ENCODE measurements at places on chromosomes 1 and 21.

DNA sequence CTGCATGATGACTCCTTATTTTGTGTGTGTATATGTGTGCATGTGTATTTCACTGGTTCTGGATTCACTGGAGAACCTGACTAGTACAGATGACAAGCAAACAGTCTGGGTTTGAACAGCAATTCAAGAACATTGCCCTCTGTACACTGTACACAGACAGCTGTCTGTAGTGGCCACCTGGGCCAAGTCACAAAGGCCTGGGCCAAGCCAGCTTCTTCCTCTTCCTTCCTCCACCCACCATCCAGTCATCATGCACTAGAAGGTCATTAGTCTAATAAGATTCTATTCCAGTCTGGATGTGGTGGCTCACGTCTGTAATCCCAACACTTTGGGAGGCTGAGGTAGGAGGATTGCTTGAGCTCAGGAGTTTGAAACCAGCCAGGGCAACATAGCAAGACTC, 155.9 kb downstream of the ELAVL4 start:
- no peak for DNase-seq

DNA sequence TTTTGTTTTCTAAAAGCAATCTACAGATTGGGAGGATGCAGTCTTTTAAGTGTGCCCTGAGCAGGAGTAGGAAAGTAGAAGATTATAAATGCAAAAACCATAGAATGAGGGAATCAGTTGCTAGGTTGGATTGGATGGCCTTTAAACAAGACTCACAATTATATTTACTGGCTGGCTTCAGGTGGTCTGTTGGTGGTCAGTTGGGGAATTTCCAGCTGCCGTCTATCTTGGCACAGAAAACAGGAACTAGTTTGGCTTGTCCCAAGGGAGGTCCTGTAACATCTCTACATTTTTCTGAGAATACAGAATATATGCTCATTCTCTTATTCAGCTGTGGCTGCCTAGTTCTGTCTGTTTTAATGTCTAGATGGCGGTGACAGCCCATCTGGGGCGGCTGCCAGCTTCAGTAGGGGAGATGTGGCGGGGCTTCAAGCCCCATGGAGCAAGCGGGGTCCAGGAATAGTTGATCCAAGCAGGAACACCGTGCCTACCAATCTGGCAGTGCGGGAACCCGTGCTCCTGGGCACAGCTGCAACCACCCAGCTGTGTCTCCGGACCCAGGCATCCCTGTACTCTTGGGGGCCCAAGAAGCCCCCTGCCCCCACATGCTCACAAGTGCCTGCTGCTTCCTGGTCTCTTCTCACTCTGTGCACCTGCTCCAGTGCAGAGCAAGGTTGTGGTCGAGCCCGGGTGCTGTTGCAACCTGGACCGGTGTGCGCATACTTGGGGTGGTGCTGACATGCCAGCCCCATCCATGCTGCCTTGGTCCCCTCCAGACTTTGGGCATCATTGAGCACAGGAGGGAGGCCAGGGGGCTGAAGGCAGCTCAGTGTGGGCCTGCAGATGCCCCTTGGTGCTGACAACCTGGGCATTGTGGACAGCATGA, 1182.6 kb downstream of the AMY1C start:
- no peak for DNase-seq

DNA sequence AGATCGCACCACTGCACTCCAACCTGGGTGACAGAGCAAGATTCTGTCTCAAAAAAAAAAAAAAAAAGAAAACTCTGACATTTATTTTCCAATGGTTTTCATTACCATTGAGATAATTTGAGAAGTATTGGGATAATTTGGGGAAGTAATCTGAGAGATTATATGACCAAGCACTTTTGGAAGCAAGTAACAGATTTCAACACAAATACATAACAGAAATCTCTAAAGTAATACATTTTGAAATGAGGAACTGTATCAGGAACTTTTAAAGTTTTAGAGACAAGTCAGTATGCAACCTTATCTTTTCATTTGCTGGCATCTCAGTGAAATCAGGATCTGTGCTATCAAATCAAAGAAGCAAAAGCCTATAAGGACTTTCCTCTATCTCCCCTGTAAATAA, 25.4 kb upstream of the SLC16A1 start:
- DNase-seq = no peak

GRCh38 chr1:239457491-239458143, 71.2 kb downstream of the CHRM3 start:
- DNase-seq = no peak

DNA sequence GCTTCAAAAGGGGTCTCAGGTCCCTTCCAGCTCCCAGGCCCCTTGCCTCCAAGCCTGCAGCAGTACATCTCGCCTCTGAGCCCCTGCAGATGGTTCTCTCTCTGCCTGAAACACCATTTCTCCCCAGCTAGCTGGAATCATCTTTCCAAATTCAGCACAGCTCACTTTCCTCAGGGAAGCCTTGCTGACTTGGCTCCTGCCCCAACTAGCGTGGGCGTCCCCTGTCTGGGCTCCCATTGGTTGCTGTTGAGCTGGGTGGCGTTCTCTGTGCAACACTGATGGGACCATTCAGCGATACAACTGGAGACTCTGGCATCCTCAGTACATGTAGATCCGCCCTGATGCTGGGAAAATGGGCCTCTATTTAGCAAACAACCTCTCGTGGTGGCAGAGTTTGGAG, 141.3 kb upstream of the IGSF21 start:
- no peak for DNase-seq

- DNase-seq = no peak
These were observed 18.6 kb upstream of the GPR37L1 start for GRCh38 chr1:202104073-202104472.

DNA sequence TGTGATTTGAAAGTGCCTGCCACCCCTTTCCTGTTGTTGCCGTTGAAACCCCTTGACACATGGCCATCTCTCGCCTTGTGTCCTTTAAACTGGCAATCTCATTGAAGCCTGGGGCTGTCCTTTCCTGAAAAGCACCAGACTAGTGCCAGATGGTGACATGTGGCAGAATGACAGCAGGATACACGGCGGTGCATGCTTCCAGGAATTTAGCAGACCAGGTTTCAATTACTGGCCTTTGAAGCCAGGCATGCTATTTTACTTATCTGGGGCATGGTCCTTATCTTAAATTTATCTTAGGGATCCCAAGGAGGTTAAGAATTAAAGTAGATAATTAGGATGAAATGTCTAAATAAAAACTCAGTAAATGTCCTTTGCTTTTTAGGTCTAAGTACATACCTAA, 15.2 kb downstream of the PLPPR4 start:
- DNase-seq = no peak

- DNase-seq = peak; percentile 34
These were observed 11.0 kb upstream of the TNFRSF8 start for GRCh38 chr1:12052008-12052573.

GRCh38 chr1:214513394-214513793, 38.0 kb downstream of the PTPN14 start:
- DNase-seq = no peak

- no peak for DNase-seq
These were observed 22.3 kb downstream of the BLZF1 start for GRCh38 chr1:169390303-169390702.

GRCh38 chr1:208093754-208094719, 150.1 kb downstream of the PLXNA2 start:
- DNase-seq = peak; percentile 49

DNA sequence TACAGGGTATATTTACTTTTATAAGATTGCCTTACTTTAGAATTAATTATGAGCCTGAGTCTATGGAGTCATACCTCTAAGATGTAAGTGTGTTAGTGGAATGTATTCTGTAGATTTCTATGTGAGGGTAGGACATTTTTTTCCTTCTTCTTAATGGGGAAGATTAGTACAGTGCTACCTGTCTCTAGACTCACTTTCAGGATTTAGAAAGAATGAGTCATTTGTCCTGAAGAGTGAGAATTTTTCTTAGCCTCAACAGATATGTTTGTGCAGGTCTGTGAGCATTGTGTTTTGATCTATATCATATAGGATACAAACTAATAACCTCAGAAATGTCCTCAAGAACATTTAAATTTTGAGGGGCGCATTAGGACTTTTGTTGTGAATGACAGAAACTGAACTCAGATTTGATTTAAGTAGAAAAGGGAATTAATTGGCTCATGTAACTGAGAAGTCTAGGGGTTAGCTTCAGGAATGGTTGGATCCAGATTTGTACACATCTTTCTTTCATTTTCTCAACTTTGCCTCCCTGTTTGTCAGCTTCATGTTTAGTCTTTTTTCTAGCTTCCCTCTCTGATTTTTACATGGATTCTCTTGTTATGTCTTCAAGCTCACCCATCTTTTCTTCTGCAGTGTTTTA, 45.3 kb downstream of the TTC3 start:
- DNase-seq = no peak

- DNase-seq = no peak
These were observed 38.3 kb downstream of the IL6R start for GRCh38 chr1:154443274-154444013.

- no peak for DNase-seq
These were observed 31.2 kb downstream of the GNPAT start for GRCh38 chr1:231272173-231272572.

- DNase-seq = no peak
These were observed 43.8 kb upstream of the AIM2 start for GRCh38 chr1:159120317-159120716.

All from upper lobe of left lung (tissue), 6 donors.